Activated CD8-positive, alpha-beta memory T cell treated with anti-CD3 and anti-CD28 coated beads for 48 hours (primary cell): ENCODE measurements at places on chromosomes 5 and 9.

- DNase-seq = no peak
These were observed at the start of gene FBLL1 for GRCh38 chr5:168528521-168529373. Gene FBLL1, plus strand, starts transcription at chr5:168529305. Its CDS starts 200 bp downstream, at chr5:168529505.

GRCh38 chr5:144332265-144332664 is 161.6 kb downstream of the KCTD16 start:
- no peak for DNase-seq

GRCh38 chr5:112697322-112697721 is 40.4 kb upstream of the APC start:
- no peak for DNase-seq

- no peak for DNase-seq
These were observed 79.2 kb upstream of the UBTD2 start for GRCh38 chr5:172362755-172363154.

DNA sequence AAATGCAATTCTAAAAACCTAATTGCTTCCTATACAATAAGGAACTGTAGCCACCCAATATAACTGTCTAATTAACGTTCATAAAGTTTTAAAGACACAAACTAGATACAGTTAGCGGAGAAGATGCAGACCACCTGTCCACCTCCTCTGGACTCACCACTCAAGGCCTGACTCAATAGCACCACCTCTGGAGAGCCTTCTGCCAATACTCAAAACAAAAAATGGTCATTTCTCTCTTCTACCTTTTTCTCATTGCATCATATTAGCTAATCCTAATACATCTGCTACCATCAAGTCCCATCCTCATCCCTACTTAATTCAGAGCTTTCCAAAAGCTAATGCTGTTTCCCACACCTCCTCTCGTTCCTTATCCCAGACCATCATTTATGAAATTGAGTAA is 159.9 kb downstream of the MLLT3 start:
- DNase-seq = no peak

DNA sequence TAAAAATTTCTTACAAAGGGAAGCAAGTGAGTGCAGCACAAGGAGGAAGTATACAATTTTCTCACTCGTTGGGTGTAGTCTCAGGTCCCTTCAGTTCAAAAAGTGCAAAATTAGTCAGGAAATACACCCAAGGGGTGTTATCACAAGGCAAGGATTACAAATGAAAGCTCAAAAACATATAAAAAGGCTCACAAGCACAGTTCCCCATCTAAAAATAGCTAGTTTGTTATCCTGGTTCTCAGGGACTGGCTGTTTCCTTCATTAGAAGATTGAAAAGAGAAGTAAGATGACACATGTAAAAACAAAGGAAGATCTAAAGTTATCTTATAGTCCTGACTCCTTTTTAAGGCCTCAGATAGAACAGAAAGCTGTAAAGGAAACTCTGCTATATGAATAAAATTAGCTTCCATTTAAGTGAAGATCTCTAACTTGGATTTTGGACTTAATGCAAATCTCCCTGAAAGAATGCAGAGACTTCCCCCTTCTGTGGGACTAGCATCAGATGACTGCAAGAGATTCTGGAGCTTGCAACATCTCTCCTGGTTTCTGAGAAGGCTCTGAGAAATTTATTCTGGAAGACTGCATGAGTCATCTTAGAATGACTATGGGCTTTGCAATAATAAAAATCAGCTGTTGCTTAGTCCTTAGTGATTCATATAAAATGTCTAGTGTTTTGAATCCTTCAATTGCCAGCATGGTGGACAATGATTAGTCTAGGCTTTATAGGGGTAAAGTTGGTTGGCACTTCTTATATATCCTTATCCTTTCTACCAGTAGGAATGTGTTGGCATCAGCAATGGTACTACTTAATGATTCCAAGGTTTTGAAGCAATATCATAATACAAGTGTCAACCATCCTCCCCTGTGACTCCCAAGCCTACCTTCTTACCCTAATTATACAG is 25.4 kb downstream of the DAB2 start:
- no peak for DNase-seq

- DNase-seq = no peak
These were observed 306.6 kb downstream of the ACTL7B start for GRCh38 chr9:108549184-108549583.

- DNase-seq = no peak
These were observed 45.4 kb downstream of the PLGRKT start for GRCh38 chr9:5392285-5392684.

DNA sequence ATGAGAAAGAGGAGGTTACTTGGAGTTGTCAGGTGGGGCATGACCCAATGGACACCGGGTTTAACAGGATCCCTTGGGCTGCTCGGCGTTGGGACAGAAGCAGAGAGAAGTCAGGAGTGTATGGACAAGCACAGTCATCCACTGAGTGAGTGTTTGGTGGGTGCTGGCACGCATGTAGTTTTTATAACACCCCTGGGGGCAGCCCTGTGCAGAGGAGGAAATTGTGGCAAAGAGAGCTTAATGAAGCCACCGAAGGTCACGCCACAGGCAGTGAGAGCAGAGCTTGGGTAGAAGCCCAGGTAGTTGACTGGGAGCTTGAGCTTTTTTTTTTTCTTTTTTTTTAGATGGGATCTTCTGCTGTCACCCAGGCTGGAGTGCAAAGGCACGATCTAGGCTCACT is 43.2 kb upstream of the IER5L start:
- DNase-seq = no peak

- no peak for DNase-seq
These were observed 25.8 kb downstream of the NIPAL4 start for GRCh38 chr5:157485811-157486210.

GRCh38 chr5:165460911-165461310 is 1955.5 kb downstream of the MAT2B start:
- DNase-seq = no peak

DNA sequence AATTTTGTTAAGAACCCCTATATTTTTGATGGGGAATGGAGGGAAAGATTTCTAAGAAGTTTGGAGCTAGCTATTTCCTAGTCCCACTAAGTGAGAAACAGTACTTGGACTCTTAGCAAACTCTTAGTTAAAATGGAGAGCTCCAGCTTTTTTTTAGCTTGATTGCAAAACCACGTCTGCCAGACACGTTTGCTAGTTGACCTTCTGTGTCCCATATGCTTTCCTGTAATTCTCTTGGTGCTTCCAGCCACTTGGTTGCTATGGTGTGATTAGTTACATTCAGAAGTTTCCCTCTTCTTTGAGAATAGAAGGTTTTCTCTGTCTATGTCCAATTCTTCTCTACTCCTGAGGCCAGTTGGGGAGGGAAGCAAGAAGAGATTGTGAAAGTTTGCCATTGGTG is 417.0 kb upstream of the TLE4 start:
- DNase-seq = no peak

GRCh38 chr5:96468956-96469355 is 35.9 kb upstream of the PCSK1 start:
- no peak for DNase-seq

GRCh38 chr5:131974622-131974955 is 29.1 kb upstream of the MEIKIN start:
- no peak for DNase-seq

DNA sequence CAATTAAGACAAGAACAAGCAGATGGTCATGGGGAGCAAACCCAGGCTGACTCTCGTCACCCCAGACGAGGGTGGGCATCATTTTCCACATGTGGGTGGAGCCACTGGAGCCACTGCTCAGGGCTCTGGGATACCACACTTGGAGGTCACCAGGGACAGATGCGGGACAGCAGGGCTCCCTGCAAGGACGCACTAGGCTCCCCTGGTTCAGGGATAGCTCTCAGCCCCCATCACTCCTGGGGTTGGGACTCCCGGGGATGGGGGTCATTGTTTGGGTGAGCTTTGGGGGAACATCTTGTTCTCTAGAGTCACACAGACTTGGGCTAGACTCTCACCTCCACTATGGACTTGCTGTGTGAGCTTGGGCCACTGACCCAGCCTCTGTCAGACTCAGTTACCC is 57.8 kb downstream of the GTF3C4 start:
- no peak for DNase-seq

GRCh38 chr9:130138791-130139190 is 33.4 kb upstream of the NCS1 start:
- DNase-seq = no peak

DNA sequence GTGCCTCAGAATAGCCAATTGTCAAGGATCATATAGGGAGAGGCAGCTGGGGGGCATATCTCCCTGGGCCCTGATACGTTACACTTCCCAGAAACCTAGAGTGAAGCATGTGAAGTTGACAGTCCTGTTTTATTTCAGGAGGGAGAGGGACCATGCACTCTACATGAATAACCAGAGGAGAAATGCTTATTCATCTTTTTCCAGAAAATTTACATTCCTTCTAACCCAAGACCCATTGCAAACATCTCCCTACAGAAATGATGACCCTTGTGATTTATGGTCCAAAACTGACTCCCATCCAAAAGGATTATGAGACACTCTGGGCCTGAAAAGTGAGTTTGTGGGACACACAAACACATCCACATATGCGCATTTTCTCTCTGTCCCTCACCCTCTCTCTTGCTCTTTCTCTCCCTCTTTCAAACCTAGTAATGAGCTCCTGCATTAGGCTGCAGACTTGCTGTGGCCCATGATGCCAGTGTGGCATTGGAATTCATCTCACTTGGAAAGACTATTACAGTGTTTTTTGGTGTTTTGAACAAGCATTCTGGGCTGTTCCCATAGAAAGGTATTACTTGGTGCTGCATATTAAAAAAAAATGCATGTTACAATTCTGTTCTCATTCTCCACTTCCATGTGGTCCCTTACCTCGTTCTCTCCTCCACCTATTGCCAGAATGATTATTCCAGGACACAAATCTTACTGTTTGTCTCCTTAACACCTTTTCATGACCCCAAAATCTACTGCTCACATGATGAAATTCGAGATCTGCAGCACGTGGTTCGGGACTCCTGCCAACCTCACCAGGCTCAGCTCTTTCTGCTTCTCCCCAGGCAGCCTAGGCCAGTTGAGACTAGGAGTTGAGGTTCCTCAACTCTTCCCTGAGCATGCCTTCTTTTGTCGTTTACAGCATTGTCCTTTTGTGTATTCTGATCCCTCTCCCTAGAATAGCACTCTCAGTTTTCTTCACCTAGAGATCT is 451.3 kb upstream of the KLF4 start:
- no peak for DNase-seq

DNA sequence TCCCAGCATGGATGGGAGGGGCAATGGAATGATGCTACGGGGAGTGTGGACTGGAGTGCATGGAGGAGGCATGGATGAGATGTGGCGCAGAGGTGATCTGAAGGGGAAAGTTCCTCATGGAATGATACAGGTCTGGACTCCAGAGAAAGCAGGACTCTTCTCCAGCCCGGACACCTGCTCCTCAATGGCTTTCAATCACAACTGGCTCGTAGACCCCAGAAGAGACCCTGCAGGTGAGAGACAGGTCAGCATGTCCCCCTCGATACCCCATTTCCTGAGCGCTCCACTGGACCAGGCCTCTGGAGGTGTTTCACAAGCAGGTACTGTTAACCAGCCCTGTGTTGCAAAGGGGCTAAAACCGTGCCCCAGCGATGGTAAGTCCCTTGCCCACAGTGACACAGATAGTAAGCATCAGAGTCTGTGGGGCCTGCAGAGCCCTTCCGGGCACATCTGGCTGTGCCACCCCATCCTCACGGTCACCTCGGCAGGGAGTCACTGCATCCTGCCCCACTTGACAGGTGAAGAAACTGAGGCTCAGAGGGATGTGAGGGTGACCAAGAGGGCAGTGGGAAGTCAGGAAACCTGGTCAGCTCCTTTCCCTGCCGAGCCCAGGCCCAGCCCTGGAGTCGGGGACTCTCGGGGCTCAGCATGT is 5.5 kb upstream of the DPM2 start:
- DNase-seq = no peak

DNA sequence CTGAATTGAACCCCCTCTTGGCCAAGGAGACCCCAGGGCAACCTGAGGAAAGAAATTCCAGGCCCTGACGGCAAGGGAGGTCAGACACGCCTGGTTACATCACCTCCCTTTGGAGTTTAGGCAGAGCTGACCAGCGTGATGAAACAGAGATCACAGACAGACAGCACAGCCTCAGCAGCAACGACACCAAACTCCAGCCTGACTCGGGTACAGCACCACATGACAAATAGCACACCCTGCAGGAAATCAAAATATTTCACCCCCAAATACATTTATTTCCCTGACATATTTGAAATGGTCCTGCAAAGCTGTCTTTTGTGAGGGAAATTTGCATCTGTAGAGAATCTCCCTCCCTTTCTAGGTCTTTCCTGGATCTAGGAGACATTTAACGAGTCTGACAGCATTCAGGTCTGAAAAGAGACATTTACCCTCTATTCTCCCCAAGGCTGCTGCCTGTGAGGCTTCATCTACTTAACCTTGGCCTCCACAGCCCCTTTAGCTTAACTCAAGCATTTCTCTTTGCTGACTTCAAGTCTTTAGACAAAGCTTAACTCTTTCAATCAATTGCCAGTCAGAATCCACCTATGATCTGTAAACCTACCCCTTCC is 2.6 kb downstream of the QSOX2 start:
- no peak for DNase-seq

DNA sequence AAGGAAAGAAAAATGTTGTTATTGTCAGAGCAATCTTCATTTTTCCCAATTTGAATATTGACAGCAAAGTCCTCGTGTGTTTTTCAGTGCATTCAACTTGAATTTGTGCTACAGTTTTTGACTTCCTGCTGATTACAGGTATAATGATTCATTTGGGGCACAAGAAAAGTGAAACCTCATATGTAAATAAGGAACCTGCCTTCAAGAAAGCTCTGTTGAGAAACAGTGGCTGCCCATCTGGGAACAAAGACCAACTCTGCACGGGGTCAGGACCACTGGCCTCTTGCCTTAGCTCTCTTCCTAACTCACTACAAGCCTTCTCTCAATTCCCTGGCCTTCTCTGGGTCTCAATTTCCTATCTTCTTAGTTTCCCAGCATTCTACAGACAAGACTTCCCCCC is 21.0 kb downstream of the TIMD4 start:
- DNase-seq = no peak

GRCh38 chr5:175617447-175617846 is 40.4 kb upstream of the HRH2 start:
- DNase-seq = no peak

DNA sequence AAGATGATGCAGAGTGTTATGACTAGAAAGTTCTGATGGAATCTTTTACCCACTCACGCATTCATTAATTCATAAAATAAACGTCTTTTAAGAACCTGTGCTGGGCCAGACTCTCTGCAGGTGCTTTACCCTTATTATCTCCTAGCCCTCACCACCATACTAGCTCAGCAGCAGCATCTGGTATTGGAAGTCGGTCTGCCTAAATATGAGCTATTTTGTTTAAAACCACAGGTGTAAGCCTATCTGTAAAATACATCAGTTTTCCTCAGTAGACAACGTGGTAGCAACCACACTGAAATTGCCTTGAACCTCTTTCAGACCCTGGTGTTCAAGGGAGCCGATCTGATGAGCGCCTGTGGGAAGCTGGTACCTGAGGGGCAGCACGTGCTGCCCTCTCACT is 69.4 kb downstream of the PPIC start:
- DNase-seq = no peak

DNA sequence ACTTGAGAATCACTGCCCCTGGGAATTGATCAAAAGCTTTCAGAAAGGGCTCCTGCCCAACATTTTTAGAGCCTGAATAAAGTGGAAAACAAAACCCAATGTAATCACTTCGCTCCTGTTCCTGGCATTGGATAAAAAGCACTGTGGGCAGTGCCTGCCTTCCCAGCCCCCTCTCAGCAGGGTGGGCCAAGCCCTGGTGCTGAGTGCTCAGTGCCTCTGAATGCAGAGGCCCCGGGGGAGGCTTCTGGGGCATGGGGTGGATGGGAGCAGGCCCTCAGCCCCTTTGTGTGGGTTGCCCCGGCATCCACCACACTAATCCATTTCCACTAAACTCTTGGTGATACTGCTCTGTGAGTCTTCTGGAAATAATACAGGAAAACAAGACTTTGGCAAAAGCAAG is 55.6 kb downstream of the CFAP90 start:
- no peak for DNase-seq
